ENCODE measurements at places on chromosomes 13 and 19.
A peak's percentile ranks its signal among the peaks of the same experiment; 100 is the strongest.

- peak; percentile 77 for DNase-seq
Measured at GRCh38 chr19:7337380-7338194, 11.2 kb upstream of the ARHGEF18 start.

DNA sequence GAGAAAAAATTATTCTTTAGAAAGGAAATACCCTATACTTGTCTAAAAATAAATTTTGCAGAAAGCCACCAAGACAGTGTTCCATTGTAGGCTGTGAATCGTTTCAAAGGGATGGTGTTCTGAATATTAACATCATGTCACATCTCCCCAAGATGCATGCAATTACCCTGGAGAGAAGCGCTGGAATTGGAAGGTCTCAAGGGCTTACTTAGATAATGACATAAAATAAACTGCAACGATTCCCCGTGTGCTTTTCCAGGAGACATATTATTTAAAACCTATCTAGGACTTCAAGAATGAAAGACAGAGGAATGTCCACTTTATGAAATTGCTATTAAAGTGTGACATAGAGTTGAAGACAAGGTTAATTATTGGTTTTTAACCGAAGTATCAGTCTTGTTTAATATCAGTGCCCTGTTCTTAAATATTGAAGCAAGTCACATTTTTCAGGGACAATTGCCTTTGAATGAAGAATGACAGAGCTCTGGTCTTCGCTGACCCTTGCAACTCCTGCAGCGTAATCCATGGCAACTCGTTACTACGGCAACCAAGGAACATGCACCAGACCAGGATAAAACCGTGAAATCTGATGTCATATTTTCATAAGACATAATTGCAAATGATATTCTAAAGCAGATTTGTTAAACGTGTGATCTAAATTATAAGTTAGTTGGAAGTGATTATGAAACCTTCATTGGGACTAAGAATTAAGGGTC, 91.7 kb downstream of the EFNB2 start:
- no peak for DNase-seq

DNA sequence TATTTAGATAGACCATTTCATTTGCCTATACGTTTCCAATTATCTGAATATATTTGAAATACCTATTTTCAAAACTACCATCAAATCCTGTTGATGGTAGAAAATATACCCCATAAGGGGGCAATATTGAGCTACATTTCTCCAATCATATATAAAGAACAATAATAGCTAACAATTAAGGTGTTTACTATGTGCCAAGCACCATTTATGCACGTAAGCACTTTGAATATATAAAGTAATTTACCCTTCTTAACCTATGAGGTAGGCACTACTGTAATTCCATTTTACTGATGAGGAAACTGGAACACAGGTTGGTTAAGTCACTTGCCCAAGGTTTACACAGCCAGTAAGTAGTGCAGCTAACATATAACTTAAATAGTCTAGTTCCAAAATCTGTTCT, 79.2 kb downstream of the UBL3 start:
- DNase-seq = peak; percentile 44

- no peak for DNase-seq
Measured at GRCh38 chr19:2680808-2681207, 21.7 kb downstream of the GNG7 start.

DNA sequence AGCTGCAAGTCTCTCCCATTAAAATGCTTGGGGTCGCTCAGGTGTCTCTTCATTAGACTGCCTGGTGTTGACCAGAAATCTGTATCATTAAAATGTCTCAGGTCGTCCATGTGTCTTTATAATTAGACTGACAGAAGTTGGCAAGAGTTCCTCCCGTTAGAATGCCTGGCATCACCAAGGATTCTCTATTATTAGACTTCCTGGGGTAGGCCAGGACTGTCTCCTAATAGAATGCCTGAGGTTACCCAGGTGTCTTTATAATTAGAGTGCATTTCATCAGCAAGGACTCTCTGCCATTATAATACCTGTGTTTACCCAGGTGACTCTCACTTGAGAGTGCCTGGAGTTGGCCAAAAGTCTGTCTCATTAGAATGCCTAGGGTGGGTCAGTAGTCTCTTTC, 1537.2 kb downstream of the UQCRFS1 start:
- DNase-seq = no peak

DNA sequence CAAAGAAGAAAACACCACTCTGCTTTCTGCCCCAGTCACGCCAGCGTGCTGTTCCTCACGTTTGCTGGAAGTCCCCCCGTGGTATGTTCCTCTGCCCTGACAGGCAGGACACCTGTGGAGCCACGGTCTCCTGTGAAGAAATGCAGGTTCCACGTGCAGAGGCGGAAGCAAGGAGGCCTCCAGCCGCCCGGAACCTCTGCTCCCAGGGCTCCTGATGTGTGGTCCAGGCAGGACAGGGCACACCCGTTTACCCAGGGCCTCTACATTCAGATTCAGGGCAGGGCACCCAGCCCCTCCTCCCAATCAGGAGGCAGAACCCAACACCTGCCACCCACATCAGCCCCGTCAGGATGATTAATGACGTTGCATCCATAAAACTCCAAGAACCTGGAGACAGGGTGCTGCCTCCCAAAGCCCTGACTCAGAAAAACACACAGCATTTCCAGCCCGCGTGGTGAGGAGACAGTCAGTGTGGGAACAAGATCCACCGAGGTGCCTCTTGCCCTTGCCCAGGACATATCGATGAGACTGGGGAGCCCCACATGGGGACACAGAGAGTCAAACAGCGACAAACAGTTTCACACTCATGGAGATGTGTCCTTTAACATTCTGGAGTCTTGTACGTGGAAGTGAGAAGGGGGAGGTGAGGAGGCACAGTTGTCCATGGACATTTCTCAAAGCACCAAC, 76.2 kb downstream of the COL4A1 start:
- DNase-seq = no peak

GRCh38 chr19:7986321-7987113, 18.9 kb downstream of the ELAVL1 start:
- DNase-seq = no peak

GRCh38 chr19:56333506-56333905, 18.9 kb upstream of the ZSCAN5A start:
- peak; percentile 64 for DNase-seq

DNA sequence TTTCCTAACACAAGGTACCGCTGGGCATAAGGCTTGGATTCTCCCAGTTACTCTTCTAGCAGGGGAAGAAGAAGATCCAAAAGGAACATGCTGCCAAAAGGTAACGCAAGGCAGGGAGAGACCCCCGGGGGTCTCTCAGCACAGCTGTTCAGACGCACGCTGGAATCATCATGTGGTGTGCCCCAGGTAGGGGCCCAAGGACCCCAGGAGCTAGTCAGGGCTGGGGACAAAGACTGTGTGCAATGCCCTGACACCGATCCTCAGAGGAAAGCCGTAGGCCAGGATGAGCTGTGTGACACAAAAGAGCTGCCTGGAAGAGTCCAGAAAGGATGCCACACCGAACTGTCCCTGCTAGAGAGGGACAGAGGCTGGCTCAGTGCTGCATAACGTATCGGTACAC, 22.3 kb upstream of the EPHX3 start:
- no peak for DNase-seq

GRCh38 chr19:42629191-42629590, 34.5 kb upstream of the CEACAM8 start:
- DNase-seq = peak; percentile 4

DNA sequence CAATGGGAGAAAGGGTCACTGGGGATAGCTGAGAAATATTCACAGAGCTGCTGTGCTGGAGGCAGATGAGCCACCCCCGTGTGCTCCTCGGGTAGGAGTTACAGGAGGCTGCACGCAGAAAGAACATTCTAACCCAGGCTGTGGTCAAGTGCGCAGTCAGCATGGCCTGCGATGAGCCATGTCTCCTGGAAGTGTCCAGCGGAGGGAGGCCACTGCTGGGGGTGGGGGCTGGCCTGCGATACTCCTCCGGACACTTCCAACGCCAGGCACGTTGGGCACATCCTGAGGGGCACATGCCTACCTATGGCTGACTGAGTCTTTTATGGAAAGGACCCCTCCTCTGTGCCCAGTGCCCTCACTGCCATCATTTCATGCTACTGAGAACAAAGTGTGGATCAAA, 55.9 kb downstream of the RAB20 start:
- DNase-seq = no peak

DNA sequence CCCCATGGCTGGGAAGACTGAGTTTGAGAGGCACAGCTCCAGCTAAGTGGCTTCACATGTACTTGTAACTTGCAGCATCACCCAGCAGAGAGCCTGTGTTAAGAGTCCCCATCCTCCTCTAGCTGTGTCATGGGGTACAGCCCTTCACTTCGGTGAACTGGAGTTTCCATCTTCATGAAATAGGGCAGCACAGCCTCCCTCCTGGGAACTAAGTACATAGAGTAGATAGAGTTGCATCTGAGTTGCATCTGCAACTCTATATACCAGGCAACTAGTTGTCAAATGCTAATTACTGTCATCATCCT, 1.2 kb downstream of the PRDX2 start:
- DNase-seq = peak; percentile 60

DNA sequence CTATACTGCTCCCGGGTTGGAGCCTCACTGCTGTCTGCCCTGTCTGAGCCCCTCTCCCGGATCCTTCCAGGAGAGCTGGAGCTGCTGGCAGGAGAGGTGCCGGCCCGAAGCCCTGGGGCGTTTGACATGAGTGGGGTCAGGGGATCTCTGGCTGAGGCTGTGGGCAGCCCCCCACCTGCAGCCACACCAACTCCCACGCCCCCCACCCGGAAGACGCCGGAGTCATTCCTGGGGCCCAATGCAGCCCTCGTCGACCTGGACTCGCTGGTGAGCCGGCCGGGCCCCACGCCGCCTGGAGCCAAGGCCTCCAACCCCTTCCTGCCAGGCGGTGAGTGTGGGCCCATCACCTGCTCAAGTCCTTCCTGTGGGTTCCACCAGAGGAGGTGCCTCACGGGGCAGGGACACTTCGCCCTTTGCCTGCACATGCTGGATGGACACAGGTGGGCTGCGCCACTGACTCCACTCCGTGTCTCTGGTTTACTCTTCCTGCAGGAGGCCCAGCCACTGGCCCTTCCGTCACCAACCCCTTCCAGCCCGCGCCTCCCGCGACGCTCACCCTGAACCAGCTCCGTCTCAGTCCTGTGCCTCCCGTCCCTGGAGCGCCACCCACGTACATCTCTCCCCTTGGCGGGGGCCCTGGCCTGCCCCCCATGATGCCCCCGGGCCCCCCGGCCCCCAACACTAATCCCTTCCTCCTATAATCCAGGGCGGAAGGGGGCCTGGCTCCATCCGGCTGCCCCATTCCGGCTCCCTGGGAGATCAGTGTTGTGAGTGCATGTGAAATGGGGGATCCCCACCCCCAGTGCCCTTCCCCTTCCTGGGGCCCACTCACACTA, 19.8 kb downstream of the EPN1 start:
- DNase-seq = no peak

DNA sequence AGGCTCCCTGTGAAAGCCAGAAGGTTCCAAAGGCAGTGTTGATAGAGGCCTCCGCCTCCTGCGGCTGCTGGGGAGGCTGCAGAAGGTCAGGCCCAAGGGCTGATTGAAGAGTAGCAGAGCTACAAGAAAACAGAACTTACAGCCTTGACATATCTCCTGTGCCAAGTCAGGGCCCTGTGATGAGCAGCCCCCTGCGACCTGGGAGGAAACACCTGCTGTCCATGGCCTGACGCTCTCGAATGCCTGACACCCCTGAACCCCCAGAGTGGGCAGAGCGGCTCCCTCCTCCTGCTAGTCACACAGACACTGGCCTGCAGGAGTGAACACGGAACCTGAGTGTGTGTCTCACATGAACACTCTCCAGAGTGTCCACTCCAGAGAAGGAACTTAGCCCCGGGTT, 38.2 kb upstream of the TUBGCP3 start:
- no peak for DNase-seq

DNA sequence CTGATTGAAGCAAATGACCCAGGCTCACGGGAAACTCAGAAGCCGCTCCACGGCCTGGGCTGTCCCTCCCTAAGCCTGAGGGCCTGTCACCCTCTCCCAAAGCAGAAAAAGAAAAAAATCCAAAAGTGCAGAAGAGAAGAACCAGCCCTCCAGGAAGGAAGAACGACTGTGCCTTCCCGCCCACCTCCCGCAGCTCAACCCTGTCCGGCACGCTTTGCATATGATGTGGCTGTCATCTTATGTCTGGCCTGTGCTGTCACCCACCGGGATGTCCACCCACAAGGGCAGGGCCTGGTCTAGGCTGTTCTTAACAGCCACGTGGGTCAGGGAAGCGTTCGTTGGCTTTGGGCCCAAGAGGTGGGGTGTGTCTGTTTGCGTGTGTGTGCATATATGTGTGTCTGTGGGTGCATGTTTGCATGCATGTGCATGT, 13.7 kb downstream of the ZBTB7A start:
- DNase-seq = peak; percentile 96

- no peak for DNase-seq
Measured at GRCh38 chr13:26310003-26310402, 56.1 kb downstream of the CDK8 start.

- DNase-seq = peak; percentile 29
Measured at GRCh38 chr13:99617474-99618255, 116.4 kb downstream of the TM9SF2 start.

- DNase-seq = peak; percentile 21
Measured at GRCh38 chr13:53137779-53138178, 109.2 kb downstream of the OLFM4 start.

DNA sequence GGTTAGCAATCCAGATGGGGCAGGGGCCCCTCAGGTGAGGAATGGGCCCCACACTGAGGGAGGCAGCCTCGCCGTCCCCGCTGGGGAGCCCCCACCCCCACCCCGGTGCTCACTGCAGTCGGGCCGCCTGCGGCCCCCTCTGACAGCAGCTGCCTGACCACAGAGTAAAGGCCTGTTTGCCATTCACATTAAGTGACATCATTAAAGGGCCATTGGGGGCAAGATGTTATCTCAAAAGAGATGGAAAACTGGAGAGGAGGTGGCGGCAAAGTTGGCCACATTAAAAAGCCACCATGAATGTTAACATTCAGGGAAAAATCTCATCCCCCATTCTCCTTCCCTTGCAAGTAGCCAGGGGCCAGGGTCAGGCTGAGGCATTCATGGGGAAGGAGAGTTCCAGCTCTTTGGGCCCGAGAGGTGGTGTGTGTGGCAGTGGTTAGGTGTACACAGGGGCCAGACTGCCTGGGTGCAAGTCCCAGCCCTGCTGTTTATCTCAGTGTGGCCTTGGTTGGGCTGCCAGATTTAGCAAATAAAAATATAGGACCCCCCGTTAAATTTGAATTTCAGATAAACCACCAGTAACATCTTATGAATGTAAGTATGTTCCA, 20.9 kb downstream of the VSTM2B start:
- DNase-seq = no peak

- no peak for DNase-seq
Measured at GRCh38 chr13:90281709-90282108, 1065.8 kb upstream of the MIR17HG start.

Measured in inflammatory macrophage treated with lipopolysaccharide for 4 hours (primary cell).